Activated T-helper 1 cell treated with Interleukin-2 at 50 U/mL for 16 hours (primary cell): ENCODE measurements at places on chromosomes 16 and 17.

DNA sequence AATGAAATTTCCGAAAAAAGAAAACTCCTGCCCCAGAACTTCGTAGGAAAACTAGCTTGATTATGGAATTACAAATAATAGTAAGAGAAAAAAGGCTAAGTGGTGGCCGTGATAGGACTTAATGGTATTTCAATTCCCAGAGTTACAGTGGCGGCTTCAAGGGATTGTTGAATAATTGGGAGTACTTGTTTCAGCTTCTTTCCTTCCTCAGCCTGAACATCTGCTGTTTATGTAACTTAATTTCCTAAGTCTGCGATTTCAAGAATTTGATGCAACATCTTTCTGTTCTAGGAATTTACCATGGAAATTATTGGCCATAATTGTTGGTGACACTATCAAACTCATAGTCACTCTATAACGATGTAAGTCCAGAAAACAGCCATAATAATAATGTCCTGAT is 684 bp upstream of the APPBP2 start:
- DNase-seq = no peak

GRCh38 chr17:19641687-19642372 is 6.7 kb upstream of the ALDH3A2 start:
- no peak for DNase-seq

GRCh38 chr16:50024207-50024606 is 818 bp upstream of the CNEP1R1 start:
- DNase-seq = no peak

GRCh38 chr17:73776351-73777130 is 132.3 kb upstream of the SDK2 start:
- DNase-seq = no peak

- peak; percentile 56 for DNase-seq
These were observed 5.2 kb downstream of the CISD3 start for GRCh38 chr17:38735161-38735997.

GRCh38 chr17:2412561-2413021 is 11.7 kb upstream of the MNT start:
- DNase-seq = no peak

- no peak for DNase-seq
These were observed 388.3 kb downstream of the MAF start for GRCh38 chr16:79212114-79212791.

- no peak for DNase-seq
These were observed 401.1 kb downstream of the XYLT1 start for GRCh38 chr16:17069681-17070080.

DNA sequence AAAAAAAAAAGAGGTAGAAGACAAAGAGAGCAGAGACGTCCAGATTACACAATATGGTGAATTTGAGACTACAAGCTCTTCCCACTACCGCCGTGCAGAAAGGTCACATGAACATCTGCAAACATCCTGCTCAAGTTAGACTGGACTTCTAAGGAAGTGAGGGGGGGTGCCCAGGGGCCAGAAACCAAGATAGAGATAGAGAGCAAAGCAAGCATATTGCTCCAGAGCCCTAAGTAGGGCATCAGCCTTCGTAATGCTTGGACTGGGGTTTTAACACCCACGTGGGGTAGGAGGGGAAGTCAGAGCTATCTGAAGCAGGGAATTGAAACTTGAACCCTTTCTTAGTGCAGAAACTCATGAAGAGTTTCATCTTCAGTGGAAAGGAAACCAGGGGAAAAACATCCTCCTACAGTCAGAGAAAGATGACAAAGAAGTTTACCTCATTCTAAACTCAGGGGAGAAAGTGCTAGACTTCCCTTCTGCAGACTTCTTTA is 8.7 kb downstream of the CLEC19A start:
- no peak for DNase-seq

GRCh38 chr17:40343219-40344119 is 21.1 kb downstream of the GJD3 start:
- no peak for DNase-seq

- no peak for DNase-seq
These were observed 196.5 kb downstream of the TANC2 start for GRCh38 chr17:63162406-63163157.

- DNase-seq = no peak
These were observed 237.2 kb downstream of the TOX3 start for GRCh38 chr16:52309446-52310416.

- DNase-seq = no peak
These were observed 16.0 kb upstream of the LRRC75A start for GRCh38 chr17:16507918-16508533.

DNA sequence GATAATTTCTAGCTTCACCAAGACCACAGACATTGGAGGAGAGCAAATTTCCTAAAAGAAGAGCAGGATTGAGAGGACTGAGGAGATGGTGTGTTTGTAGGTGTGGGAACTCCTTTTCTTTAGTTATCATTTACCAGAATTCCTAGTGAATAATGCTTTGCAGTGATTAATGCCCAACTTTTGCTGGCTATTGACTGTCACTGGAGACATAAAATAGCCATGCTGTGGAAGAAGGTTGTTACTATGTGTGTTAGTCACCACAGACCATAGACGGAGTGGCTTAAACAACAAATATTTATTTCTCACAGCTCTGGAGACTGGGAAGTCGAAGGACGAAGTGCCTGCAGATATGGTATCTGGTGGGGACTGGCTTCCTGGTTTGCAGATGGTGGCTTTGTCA is 179.1 kb downstream of the SHISA9 start:
- no peak for DNase-seq

DNA sequence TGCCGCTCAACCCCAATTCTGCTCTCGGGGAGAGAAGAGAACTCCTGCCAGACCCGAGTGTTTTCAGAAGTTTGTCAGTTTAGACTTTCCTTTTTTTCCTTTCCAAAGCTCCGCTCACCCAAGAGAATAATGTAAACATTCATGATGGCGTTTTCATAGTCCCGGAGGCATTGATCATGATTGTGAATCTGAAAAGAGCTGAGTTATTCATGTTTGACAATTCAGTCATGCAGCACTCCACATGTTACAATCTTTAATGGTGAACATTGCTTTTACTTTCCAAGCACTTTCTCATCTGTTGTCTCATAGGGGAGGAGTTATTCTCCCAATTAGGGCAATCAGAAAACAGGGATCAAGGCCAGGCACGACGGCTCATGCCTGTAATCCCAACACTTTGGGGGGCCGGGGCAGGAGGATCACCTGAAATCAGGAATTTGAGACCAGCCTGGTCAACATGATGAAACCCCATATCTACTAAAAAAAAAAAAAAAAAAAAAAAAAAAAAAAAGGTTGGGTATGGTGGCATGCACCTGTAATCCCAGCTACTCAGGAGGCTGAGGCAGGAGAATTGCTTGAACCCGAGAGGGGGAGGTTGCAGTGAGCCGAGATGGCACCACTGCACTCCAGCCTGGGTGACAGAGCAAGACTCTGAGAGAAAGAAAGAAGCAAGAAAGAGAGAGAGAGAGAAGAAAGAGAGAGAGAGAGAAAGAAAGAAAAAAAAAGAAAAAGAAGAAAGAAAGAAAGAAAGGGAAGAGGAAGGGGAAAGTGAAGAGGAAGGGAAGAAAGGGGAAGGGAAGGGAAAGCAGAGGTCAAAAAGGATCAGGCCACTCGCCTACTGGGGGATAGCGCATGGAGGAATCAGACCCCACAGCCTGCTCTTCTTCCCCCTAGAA is 70.0 kb upstream of the TNRC6C start:
- DNase-seq = no peak
